ENCODE measurements at places on chromosomes 11 and 22.

- DNase-seq, result peak; percentile 45
Measured at GRCh38 chr11:11569936-11570491, 51.8 kb downstream of the GALNT18 start.

- no peak for DNase-seq
Measured at GRCh38 chr11:2863276-2863618, 22.3 kb downstream of the CDKN1C start.

DNA sequence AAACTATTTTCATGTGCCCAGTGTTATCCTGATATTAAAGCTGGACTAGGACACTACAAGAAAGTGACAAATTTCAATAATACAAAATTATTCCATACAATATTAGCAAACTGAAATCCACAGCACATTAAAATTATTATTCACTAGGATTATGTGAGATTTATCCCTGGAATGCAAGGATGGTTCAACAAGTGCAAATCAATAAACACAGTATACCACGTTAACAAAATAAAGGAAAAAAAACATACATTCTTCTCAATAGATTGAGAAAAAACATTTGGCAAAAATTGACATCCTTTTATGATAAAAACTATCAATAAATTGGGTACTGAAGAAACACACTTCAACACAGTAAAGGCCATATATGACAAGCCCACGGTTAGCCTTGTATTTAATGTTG lies 1758.2 kb upstream of the RAG2 start:
- no peak for DNase-seq

- no peak for DNase-seq
Measured at GRCh38 chr11:92149996-92150395, 74.6 kb upstream of the FAT3 start.

GRCh38 chr22:33919391-33920196 lies 682 bp downstream of the LARGE1 start:
- DNase-seq, result peak; percentile 19

All from AG20443 (cell line).